ENCODE measurements at places on chromosomes 5 and 9. TPM values are rescaled to one million over a fixed set of nuclear protein-coding genes. Genes with fewer than 3 reads are reported as not detected.

FCN1 gene
- 2.0 TPM for total RNA-seq

SLC46A2 gene
- total RNA-seq = 0.14 TPM

TXNDC8 gene
- not detected for total RNA-seq

DNA sequence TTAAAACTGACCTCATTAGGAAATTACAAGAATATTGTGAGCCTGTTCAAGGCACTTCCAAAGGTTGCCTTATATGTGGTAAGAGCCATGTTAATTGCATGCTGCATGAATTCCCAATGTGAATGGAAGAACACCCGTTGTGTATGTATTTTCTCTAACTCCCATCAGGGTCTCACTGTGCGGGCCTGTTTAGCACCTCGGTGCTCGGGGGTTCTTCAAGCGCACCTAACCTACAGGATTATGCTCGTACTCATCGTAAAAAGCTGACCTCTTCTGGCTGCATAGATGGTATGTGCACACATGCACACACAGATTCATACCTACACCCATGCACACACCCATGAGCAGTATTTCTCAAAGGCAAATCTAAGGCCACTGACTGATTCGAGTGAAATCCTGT is 66.1 kb downstream of the PPIP5K2 start:
- no peak for DNase-seq

DNA sequence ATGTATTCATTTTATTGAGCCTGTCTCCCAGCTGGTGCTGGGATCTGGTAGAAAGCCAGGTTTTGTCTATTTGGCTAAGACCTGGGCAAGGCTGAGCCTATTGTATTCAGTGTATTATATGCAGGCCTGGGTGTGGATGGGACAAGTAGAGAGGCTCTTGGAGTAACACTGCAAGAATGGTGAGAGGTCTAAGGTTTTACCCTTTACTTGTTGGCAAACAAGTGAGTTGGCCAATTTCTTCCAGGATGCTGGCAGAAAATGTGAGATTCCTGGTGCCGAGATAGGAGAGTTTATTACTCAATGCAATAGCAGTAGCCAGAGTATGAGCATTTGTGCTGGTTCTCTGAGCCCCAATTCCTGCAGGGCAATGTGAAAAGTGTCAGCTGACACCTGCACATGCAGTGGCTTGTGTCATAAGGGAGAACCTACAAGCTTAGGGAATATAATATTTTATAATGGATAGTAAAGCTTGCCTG is 141.7 kb upstream of the PRLR start:
- peak; percentile 47 for DNase-seq

GRCh38 chr9:121331992-121332685 is 37.9 kb downstream of the STOM start:
- DNase-seq = no peak

- no peak for DNase-seq
Observed at GRCh38 chr5:141799507-141800167, 78.6 kb downstream of the PCDH1 start.

- DNase-seq = peak; percentile 15
Observed at GRCh38 chr9:99296291-99296951, 74.3 kb downstream of the SEC61B start.

DNA sequence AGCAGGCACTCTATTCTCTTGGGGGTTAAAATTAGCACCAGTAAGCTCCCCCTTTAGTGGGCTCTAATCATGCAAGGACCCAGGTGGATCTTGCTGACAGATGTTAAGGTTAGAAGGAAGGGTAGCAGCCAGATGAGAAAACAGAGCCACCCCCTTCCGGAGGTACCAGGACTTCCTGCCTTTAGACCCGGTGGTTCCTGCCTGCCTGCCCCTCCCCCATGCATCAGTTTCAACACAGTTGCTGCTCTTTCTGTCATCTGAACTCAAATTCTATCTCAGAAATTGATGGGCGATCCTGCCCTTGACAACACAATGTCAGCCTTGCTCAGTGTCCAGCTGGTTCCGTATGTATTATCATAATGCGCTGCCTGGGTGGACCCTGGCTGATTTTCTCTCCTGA is 287.3 kb downstream of the EBF1 start:
- peak; percentile 10 for DNase-seq

DNA sequence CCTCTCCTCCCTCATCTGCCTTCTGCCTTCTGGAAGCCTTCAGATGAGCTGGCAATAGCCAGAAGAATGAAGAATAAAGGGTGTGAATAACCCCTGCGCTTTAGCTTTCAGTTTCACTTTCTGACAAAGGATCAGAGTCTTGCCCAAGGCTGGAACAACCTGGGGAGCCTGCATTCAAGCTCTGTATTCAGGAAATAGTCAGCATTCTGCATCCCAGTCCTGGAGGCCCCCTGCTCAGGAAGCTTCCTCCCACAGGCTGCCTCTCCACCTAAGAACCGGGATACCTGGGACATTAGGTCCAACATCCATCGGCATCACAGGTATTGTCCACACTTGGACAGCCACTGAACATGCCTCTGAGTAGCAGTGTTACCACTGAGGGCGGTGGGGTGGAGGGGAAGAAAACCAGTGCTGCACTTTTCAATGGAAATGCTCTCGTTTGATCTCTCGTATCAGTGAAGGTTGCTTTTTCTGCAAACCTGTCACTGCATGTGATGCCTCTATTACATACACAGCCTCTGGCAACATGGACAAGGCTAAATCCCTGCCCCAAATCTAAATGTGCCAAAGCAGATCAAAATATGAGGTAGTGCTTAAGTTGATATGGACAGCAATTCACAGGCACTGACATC is 39.8 kb upstream of the ACO1 start:
- no peak for DNase-seq

Measured in mucosa of gallbladder (tissue), 1 donor.